HEK293T (cell line): ENCODE measurements at places on chromosomes 12 and 14.
A peak's percentile ranks its signal among the peaks of the same experiment; 100 is the strongest.

DNA sequence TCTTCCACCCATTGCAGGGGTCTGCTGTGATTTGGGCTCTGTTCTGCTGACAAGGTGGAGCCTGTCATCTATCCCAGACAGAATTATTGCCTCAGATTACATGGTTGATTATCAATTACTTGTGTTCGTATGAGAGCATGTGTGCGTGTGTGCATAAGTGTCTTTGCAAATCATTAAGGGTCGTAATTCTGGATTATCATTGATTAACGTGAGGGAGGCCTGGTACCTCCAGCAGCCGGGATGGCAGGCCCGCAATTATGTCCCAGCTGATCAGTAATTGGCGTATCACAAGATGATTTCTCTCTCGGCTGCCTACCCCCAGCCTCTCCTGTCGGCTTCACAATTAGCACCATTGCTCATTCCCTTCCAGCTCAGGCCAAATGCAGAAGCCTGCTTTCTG is 29.6 kb upstream of the IRF2BPL start:
- no peak for DNase-seq

GRCh38 chr12:26252946-26253345 is 57.6 kb downstream of the SSPN start:
- no peak for DNase-seq

- DNase-seq = no peak
Measured at GRCh38 chr12:52542785-52543318, 10.1 kb downstream of the KRT71 start.

GRCh38 chr14:50335389-50335788 is 23.3 kb downstream of the DMAC2L start:
- peak; percentile 70 for DNase-seq

DNA sequence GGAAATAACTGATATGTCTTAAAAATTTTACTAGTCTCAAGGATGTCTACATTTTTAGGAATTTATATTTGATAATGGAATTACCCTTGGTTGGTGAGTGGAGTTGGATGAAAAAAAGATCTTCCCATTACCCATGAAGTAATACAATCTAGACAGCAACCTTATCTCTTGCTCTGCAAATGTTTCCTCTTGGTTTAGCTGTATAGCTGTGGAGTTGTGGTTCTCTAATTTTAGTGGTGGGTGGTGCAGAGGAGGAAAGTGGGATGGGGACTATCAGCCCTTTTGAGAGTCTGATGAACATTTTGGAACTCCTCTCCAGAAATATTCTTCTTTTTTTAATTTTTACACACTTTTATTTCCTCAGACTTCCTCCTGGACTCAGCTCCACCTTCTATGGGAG is 17.1 kb downstream of the SPX start:
- no peak for DNase-seq

DNA sequence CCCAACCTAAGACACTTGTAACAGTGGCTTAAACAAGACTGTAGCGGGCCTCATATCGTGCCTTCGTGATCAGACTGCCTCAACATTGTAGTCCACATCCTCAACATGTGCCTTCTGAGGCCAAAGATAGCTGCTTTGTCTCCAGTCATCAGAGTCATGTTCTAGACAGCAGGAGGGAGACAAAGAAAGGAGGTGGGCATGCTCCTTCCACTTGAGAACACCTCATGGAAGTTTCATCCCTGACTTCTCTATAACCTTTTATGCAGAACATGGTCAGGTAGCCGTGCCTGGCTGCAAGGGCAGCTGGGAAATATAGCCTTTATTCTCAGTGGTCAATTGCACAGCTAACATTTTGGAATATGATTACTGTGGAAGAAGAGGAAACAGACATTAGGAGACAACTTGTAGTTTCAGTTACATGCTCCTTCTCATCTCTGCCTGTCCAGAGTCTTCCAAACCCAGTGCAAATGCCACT is 25.3 kb upstream of the DHRS2 start:
- DNase-seq = no peak

GRCh38 chr12:15638231-15638630 is 151.0 kb downstream of the EPS8 start:
- DNase-seq = no peak

DNA sequence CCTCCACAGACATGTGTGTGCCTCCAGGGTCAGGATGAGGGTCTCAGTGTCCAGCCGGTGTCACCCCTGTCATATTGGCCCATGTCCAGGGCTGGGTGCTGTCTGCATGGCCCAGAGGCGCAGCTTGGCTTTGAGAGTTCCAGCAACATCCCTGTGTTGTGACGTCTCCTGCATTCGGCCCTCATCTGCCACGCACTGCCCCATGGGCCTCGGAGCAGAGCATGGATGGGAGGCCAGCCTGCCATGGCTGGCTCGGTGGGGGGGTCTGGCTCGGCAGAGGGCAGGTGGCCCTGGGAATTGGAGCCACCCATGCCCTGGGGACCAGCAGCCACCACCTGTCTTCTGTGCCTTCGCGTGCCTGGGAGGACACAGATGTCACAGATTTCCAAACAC is 10.8 kb upstream of the TEX22 start:
- DNase-seq = no peak

GRCh38 chr12:54509617-54510016 is 12.1 kb downstream of the NCKAP1L start:
- DNase-seq = no peak

GRCh38 chr14:56650979-56651378 is 71.4 kb downstream of the TMEM260 start:
- no peak for DNase-seq

GRCh38 chr14:39266525-39266870 is 32.8 kb downstream of the MIA2 start:
- no peak for DNase-seq

DNA sequence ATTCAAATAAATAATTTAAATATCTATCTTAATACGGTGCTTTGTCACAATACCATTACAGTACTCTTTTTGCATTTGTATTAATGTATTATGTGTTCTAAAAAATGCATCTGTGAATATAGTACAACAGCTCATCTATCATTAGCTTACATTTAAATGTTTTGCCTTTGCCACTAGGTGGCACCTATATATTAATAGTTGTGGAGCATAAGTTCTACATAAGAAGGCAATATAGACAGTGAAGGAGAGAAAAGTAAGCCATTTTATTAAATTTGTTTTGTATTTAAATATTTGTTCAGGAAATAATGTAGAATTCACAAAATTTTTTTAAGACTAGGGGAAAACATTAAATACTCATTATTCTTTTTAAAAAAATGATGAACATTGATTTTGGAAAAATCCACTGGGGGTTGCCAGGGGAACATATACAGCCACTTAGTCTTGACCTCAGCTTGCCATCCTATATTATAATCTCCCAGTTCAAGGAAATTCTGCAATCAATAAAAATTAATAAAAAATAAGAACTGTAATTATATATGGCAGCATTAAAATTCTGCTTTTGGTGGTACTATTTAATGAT is 9.8 kb downstream of the CCER1 start:
- peak; percentile 12 for DNase-seq

DNA sequence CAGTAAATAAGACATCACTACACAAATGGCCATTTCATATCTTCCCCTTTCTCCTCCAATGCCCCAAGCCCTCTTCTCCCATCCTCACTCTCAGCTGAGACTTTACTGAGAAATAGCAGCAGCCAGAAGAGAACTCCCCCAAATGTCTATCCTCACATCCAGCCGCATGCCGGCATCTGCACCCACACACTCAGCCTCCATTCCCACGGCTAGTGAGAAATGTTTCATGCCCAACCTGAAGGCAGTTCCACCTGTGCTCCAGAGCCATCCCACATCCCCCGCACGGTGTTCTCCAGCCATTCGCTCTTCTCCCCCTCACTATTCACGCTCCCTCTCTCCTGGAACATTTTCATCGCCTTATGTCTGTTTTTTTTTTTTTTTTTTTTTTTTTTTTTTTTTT is 208.7 kb upstream of the DIO3 start:
- no peak for DNase-seq

DNA sequence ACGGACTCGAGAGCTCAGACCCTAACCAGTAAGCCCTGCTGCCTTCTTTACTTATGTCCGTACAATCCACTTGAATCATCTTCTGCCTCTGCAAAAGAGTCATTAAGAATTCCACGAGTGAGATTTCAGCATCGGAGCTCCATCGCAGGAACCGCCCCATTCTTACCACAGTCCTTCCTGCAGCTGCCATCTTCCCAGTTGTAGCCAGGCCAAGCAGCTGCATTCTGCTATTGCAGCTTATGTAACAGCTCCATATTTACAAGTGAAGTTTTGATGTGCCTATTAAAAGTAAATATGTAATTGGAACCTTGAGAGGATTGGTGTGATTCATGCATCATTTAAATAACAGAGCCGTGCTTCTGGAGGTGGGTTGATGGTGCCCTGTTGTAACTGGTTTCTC is 157.4 kb downstream of the KICS2 start:
- DNase-seq = no peak

DNA sequence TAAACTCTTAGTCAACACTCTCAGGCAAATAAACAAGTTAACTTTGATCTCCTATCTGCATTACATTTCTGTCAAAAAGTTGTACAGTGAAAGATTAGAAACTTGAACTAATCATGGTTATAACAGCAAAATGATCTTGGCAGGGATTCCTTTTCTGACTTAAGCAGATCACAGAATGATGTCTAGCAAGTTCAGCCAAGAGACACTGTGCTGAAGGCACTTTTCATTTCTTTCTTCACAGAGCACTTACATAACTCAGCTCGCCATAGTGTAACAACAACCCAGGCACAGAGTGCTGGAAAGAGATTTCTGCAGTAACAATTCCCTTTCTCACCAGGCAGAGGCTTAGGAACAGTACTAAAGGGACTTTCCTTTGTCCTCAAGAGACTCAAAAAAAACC is 19.6 kb upstream of the CSRP2 start:
- DNase-seq = no peak

GRCh38 chr12:97022536-97023230 is 115.6 kb downstream of the NEDD1 start:
- no peak for DNase-seq

DNA sequence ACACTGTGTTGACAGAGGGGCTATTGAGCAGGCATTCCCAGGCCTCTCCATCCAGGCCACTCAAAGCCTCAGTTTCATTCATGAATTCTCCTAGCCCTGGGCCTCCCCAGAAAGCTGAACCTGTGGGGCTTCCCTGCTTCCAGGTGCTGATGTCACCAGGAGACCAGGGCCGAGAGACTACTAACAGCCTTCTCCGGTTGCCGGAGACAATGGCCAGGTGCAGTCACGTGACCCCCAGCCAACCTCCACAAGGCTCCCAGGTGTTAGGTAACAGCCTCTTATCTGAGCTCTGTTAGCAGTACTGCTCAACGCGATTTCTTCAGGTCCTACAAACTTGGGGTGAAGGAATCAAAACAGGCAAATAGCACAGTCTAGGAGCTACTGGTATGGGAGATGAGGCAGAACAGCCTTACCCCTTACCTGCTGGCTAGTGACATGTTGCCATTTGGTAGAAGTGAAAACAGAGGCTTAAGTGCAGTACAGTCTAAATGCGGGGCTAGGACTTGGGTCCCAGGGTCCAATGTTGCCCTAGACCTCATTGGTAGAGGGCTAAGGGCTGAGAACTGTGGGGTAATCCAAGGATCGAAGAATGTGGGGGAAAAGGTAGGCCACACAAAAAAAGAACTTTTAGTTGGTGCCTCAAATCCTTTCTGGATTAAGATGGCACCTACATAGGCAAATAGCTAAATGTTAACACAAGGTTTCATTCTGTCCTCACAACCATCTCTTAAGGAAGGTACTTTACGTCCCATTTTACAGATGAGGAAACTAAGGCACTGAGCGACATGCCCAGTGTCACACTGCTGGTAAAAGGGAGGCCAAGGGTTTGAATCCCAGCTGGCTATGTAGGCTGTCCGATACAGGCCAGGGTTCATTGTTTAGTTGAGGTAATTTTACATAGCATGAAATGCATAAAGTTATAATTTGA is 3.8 kb downstream of the CCDC88C start:
- no peak for DNase-seq

- no peak for DNase-seq
Measured at GRCh38 chr12:56267443-56268071, 815 bp downstream of the COQ10A start.

DNA sequence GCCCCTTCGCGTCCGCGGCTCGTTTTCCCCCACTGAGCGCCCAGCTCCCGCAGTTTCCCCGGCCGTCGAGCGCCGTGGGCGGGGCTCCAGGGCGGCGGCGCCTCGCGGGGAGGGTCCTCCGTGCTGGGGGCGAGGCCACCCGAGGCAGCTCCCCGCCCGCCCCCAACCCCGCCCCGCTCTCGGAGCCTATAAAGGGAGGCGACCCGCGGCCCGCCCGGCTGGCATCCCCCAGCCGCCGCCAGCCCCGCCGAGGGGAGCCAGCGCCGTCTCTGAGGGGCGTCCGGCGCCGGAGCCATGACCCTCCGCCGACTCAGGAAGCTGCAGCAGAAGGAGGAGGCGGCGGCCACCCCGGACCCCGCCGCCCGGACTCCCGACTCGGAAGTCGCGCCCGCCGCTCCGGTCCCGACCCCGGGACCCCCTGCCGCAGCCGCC is at the start of gene TAMALIN:
Gene TAMALIN, plus strand, starts transcription at position 221 of the 432 bp plus-strand sequence. Its CDS starts 74 bp downstream, at position 295.
- no peak for DNase-seq

DNA sequence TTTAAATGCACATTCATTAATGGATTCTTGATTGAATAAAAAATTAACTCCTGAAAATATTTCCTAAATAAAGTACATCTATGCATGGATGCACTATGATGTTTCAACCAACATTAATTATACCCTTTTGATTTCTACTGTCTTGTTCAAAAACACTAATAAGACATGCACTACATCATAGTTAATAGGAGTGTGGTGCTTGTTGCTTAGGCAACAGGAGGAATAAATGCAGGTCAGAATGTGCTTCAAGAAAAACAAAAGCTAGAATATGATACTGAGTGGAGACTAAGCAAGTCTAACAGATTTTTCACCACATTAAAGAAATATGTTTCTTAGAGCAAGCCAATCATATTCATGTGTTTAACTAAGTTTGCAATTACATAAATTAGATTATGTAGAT is 495.8 kb upstream of the GARIN6 start:
- DNase-seq = no peak

GRCh38 chr12:125025606-125026235 is 32.3 kb downstream of the BRI3BP start:
- DNase-seq = no peak

- DNase-seq = no peak
Measured at GRCh38 chr14:64758691-64759554, 54.7 kb downstream of the PLEKHG3 start.

DNA sequence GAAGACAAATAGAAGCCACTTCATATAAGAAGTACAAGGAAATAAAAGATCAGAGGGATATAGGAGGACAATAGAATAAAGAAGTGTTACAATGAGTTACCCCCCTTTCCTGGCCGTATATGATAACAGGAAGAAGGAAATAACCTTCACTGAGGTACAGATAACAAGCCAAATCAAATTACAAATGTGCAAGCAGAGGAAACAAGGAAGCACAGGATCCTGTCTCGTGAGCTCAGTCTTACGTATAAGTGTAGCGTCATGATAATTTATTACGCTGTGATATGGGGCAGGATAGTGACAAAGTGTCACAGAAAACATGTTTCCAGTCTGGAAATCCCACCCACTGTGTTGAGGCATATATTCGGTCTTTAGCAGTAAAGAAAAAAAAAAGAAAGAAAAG is 26.5 kb downstream of the CRACR2A start:
- DNase-seq = no peak

- DNase-seq = no peak
Measured at GRCh38 chr14:71591929-71592328, 340.3 kb upstream of the RGS6 start.
